ENCODE measurements at places on chromosomes 6 and 20.

DNA sequence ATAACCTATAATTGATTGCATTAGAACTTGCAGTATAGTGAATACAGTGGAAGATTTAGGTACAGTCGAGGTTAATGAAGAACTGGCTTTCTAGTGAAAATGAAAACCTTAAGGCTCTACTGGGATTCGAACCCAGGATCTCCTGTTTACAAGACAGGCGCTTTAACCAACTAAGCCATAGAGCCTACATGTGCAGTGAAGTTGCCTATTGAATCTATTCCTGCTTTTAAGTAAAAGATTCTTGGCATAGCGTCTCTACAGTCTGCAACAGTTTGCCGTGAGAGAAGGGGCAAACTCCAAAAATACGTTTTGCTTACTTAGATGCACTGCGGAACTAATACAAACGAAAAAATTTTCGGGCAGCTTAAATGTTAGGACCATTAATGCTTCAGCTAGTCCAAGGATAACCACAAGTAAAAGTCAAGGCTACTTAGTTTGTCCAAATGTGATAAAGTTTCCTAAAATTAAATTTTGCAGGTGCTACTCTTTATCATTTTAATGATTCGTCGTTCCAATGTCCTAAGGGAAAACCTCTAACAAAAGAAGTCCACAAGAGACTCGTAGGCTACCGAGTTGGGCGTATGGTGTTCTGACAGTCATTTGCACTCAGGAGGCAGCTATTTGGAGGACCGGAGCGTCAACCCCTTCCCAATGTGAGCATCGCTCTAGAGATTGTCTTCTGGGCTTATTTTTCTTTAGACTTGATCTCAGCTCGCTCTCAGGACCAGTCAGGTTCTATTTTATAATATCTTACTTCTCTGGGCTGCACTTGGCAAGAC lies 31.3 kb upstream of the ZSCAN23 start:
- no peak for DNase-seq

DNA sequence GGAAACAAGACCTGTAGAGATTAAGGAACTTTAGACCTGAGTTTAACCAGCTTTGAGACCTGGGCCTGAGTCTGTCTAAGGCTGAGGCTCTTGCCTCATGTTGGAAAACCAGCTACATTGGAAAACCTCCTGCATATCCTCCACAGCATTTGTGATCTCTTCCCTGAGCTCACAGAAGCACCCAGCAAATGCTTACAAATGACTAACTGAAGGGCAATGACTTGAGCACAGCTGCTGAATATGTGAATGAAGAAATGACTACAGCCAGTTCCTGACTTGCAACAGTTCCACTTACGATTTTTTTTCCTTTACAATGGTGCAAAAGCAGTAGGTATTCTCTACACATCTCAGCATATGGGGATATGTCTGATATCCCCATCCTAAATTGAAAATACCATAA lies 112.4 kb upstream of the RREB1 start:
- no peak for DNase-seq

DNA sequence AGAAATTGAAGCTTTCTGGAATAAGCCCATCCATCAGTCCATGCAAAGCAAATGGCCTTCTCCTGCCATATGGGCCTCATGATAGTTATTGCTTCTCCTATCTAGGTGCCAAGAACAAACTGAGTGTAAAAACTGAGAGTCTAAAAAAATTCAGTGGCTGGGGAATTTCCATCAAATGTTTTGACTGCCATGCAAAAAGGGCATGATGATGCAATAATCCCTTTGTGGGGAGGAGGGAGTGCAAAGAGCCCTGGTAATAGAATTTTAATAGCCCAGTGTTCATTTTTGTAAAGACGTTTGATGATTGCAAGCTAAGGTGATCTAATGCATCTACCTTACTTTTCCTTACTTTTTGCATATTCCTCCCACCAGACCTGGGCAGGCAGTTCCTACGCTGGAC lies 683.7 kb downstream of the EPM2A start:
- DNase-seq, result no peak

GRCh38 chr6:157534134-157534871 lies 153.3 kb downstream of the ZDHHC14 start:
- DNase-seq, result no peak

- no peak for DNase-seq
Measured at GRCh38 chr6:165571721-165572132, 91.3 kb downstream of the PDE10A start.

GRCh38 chr6:7939184-7939863 lies 28.7 kb upstream of the TXNDC5 start:
- no peak for DNase-seq

- no peak for DNase-seq
Measured at GRCh38 chr20:61710108-61710507, 355.6 kb downstream of the TAF4 start.

DNA sequence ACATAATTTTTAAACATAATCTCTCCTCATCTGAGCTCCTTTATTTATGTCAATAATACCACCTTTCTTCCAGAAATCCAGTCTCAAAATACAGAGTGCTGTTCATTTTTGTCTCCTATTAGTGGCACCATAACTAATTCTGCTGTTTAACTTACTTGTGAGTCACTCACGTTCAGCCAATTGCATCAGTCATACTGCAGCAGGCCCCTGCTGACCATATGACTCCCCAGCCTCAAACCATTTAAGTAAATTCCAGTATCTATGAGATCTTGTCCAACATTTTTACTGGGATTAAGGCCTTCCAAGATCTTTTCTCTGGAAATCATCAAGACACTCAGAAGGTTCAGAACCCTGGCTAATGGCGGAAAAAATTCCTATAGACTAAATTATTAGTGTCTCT lies 982.2 kb upstream of the MAP3K7 start:
- DNase-seq, result no peak

DNA sequence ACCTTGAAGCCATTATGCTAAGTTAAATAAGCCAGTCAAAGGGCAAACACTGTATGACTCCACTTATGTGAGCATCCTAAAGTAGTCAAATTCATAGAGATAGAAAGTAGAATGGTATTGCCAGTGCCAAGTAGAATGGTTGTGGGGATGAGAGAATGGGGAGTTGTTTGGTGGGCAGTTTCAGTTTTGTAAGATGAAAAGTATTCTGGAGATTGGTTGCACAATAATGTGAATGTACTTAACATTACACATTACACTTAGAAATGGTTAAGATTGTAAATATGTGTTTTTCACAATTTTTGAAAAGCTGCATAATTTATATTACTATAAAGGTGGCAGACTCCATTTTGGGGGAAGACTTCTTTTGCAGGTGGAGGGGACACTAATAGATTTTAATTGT lies 51.3 kb upstream of the CARMIL1 start:
- no peak for DNase-seq

DNA sequence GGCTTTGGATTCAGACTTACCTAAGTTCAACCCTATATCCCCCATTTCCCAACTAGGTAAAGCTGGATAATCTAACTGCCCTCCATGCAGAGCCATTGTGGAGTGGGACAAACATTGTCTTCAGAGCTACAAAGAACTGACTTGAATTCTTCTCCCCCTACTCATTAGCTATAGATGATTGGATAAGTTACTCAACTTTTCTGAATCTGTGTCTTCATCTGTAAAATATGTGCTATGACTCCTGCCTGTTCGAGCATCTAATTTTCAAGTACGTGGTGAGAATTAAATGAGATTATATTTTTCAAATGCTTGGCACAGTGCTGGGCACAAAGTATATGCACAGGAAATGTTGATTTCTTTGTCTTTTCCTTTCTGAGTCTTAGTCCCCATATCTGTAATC lies 240.3 kb upstream of the TCF21 start:
- DNase-seq, result no peak

GRCh38 chr6:158938811-158939254 lies 61.2 kb downstream of the RSPH3 start:
- no peak for DNase-seq

- DNase-seq, result no peak
Measured at GRCh38 chr6:108436771-108437170, 123.9 kb upstream of the FOXO3 start.

DNA sequence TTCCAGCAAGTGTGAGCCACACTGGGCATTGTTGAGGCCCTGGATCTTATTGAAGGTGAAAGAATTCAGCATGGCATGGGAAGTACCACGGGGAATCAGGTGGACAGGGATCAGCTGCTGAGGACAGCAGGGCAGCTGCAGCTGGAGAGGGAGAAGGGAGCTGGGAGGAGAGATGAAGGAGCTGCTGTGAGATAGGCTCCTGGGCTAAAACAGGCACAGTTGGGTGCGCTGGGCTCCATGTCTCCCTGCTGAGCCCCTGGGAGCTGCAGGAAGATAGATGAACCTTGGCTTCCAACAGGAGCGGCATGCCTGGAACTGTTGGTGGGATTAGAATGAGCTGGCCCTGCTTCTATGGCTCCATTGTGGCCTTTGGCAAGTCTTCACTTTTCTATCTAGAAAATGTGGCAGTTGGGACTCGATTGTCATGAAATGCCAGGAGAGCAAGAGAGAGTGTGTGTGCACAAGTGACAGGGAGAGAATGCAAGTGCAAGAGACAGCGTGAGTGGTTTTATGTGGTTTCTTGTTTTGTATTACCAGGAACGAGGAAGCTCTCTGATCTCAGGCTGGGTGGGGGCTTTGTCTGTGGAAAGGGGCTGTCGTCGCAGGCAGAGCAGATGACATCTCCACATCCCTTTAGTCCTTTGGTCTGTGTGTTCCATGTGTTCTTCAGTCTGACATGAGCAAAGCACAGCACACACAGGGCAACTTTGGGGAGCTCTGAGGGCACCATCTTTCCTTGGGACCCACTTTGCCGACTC lies 20.4 kb downstream of the SNPH start:
- DNase-seq, result no peak

- no peak for DNase-seq
Measured at GRCh38 chr6:170403451-170403850, 96.9 kb downstream of the FAM120B start.

- no peak for DNase-seq
Measured at GRCh38 chr20:38207621-38208020, 42.6 kb upstream of the TGM2 start.

- DNase-seq, result no peak
Measured at GRCh38 chr6:56902641-56903464, 52.1 kb upstream of the BEND6 start.

- no peak for DNase-seq
Measured at GRCh38 chr6:170010665-170011203, 259.3 kb downstream of the ERMARD start.

GRCh38 chr6:14017626-14018475 lies 93.1 kb downstream of the RNF182 start:
- no peak for DNase-seq

- DNase-seq, result no peak
Measured at GRCh38 chr20:57332105-57333089, 2.8 kb downstream of the SPO11 start.

DNA sequence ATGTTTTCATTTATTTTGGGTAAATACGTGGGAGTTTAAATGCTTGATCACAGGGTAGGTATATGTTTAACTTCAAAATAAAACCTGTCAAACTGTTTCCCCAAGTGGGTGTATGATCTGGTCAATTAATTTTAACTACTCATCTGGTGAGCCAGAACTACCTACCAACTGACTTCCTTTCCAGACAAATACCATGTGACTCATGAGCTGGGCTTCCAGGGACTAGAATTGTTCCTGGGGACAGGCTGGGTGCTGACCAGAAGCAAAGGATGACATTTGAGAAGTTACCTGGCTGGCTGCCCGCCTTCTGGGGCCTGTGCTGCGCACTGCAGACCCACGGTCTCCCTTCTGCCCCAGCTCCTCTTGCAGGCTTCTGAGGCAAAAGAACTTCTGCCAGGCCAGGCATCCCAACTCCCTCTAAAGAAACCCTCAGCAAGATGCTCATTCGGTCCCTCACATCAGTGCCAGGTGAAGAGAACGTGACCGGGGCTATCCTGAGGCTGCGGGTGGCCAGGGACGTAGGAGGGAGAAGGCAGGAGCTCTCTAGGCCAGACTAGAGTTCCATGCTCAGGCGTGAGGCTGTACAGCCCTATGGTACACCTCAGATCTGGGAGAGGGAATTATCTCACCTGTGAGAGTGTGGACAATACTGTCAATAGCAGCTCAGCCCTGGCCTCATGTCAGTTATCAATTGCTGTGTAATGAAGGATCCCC lies 103.6 kb downstream of the JPH2 start:
- no peak for DNase-seq

DNA sequence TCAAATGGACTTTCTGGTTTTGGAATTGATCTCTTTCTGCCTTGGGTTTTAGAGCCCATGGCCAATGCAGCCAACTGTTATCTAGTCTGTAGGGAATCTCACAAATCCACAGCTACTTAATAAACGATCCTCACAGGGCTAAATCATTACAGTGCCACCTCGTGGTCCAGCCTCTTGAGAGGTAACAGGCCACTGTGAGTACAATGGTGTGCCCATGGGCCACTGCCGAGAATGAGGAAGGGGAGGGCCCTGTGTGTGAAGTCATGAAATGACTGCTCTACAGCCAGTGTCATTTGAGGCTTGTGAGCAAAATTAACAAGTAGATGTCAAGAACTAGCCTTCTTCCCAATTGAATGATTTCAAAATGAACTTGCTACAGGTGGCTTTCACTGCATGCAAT lies 54.3 kb upstream of the GMPR start:
- no peak for DNase-seq

DNA sequence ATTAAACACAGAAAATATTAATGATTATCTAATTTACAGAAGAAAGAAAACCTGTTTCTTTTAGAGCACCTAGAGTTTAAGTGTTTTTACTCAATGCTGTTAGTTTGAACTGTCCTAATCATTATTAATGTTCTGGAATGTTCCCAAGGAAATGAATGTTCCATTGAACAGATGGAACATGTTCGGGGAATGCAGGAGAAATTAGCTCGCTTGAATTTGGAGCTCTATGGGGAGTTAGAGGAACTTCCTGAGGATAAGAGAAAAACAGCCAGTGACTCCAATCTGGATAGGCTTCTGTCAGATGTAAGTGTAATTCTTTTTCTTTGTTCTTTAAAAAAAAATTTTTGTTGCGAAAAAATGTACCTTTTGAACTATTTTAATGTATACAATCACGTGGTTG lies 10.8 kb upstream of the ECT2L start:
- no peak for DNase-seq

- no peak for DNase-seq
Measured at GRCh38 chr20:4883546-4883945, 117.8 kb downstream of the SLC23A2 start.

DNA sequence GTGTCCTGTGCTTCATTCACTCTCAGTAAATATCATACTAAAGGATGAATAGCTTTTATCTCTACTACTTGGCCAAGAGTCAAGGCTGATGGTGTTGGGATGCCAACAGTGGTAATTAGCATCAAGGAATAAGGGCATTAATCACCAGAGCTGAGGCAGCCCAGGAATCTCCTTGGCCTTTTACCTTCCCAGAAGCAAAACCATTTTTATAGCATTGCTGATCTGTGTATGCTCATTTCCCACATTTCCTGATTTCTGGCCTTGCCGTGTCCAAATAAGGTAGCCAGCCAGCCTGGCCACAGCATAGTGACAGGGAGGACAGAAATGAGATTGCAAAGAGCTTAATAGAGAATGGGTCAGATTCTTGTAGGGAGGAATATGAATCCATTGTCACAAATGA lies 76.7 kb upstream of the FOXO3 start:
- no peak for DNase-seq

GRCh38 chr6:32697031-32697430 lies 30.6 kb upstream of the HLA-DQB1 start:
- no peak for DNase-seq

GRCh38 chr6:163183806-163184205 lies 230.7 kb upstream of the QKI start:
- no peak for DNase-seq

Data from esophagus squamous epithelium (tissue), 5 donors.